ENCODE measurements at places on chromosomes 12 and 14. TPM values are rescaled to one million over a fixed set of nuclear protein-coding genes. Genes with fewer than 3 reads are reported as not detected.

The P2RX2 gene
- polyA plus RNA-seq: 6.1 TPM

The KCNMB4 gene
- polyA plus RNA-seq: 0.38 TPM

The ZDHHC22 gene
- polyA plus RNA-seq: 0.19 TPM

The COX8C gene
- polyA plus RNA-seq: not detected

The PDE3A gene
- polyA plus RNA-seq: 4.9 TPM

The OAS3 gene
- 1.7 TPM for polyA plus RNA-seq

The WNT1 gene
- polyA plus RNA-seq: not detected

The CIDEB gene
- polyA plus RNA-seq: 15.0 TPM

The COCH gene
- 8.5 TPM for polyA plus RNA-seq

The GSC gene
- polyA plus RNA-seq: 1.7 TPM

The NYNRIN gene
- polyA plus RNA-seq: 5.6 TPM

The TAS2R43 gene
- polyA plus RNA-seq: 0.16 TPM

The CMA1 gene
- polyA plus RNA-seq: 0.14 TPM

The SDR9C7 gene
- not detected for polyA plus RNA-seq

DNA sequence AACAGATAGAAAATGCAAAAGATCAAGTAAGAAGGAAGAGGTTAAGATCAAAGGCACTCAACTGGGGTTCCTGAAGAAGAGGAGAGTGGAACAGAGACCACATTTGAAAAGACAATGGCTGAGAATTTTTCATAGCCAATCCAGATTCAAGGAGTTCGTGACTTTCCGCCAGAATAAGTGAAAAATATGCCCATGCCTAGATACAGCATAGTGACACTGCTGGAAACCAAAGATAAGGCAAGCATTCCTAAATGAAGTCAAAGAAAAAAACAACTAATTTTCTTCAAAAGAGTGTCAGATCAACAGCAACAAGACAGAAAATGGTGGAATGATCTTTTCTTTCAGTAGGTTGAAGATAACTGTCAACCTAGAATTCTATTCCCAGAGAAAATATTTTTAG, 47.5 kb downstream of the EGLN3 start:
- DNase-seq: no peak

- no peak for DNase-seq
Measured at GRCh38 chr12:38158428-38159091, 158.0 kb upstream of the ALG10B start.

DNA sequence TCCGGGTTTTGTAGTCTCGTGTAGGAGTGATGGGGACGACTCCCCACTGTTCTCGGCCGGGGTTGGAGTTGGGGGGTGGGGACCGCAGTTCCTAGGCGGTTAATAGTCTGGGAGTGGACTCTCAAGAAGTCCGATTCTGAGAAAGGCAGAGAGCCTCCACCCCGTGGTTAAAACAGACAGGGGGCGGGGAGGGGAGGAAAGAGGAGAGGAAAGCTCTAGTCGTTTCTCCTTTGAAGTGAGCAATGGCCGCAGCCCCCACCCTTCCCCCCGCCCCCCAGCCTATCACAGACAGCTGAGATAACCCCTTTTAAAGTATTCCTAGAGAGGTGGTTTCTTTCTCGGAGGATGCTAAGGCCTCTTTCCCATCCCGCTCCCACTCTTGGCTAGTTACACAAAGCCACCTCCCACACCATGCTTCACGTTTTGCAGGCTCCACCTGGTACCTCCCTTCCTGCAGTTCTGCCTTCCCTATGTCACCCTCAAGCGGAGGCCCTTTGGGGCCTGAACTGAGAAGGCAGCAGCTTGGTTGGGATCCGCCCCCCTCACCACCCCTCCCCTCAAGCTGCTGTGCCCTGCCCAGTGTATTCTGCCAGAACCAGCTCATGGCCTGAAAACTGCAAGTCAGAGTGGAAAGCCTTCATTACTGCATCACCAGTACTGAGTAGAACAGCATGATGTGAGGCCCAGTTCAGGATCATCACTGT, 853 bp downstream of the USP5 start:
- no peak for DNase-seq

DNA sequence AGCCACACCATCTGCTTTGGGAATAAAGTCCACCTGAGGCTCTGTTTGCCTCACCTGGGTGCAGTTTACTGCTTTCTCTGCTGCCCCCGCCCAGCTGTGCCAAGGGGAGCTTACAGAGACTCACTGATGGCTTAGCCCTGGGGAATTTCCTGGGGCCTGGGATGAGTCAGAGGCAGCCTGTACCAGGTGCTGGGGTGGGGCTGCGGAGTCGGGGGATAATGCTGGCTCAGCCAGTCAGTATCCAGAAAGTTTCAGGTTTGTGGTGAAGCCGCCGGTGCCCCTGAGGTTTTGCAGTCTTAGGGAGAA, 22.3 kb downstream of the PLEKHG3 start:
- peak; percentile 86 for DNase-seq

- peak; percentile 93 for DNase-seq
Measured at GRCh38 chr12:1939801-1940607, 21.6 kb upstream of the CACNA2D4 start.

GRCh38 chr14:94465042-94465441, 11.0 kb downstream of the SERPINA9 start:
- DNase-seq: no peak

DNA sequence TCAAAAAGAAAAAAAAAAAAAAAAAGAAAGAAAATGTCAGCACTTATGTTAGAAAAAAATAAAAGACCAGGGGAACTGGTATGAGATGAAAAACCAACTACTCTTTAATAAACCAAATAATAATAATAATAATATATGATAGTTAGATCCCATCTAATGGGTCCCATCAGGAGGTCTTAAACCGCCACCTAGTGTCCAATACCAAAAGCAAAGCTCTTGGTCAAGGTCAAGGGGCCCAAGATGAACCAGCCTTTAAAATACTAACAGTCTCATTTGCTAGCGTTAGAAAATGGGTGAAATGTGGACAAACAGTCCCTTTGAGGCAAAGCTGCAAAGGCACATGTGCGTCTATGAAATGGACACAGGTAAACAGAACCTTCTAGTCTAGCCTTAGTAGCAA, 12.3 kb downstream of the BRAP start:
- no peak for DNase-seq

DNA sequence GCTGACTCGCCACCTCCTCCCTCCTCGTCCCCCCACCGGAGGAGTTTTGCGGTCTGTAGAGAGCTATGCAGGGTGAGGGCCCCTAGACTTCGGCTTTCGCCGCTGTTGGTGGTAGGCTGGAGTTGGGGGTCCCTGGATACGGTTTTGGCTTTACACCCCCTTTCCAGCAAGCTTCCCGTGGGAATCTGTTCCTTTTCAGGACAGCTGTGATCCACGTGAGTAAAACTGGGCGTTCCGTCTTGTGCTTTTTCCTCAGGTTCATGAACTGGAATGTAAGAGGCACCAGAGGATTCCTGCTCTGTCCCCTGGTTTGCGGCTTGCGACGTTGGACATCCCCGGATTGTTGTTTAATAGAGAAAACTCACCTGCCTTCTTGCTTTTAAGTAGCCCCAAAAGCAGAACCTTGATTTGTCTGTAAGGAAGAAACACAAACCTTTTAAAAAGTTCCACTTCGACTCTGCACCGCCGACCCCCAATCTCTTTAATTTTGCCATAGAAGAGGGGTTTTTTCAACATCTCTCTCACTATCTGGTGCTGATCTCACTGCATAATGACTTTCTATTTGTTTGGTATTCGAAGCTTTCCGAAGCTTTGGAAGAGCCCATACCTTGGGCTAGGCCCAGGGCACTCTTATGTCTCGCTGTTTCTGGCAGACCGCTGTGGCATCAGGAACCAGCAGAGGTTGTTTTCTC, 490 bp downstream of the PRORP start:
- no peak for DNase-seq

- DNase-seq: no peak
Measured at GRCh38 chr12:48943221-48943620, 14.1 kb downstream of the ARF3 start.

DNA sequence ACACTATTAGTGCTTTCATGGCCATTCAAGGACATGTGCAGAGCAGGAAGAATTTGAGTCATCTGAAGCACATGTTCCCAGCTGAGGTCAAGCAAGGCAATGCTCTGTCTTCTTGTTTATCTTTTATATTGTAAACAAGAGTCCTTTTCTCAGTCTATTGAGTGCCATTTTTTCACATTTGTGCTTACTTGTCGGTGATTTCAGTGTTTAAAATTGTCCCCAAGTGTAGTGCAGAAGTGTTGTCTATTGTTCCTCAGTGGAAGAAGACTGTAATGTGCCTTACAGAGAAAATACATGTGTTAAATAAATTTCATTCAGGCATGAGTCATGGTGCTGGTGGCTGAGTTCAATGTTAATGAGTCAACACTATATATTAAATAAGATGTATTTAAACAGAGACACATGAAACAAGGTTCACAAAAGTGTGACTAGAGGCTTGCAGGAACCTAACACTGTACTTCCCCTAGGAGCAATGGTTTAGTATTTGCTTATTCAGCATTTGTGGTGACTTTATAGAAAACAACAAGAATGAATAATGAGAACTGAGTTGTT, 391.1 kb downstream of the LRIG3 start:
- no peak for DNase-seq

DNA sequence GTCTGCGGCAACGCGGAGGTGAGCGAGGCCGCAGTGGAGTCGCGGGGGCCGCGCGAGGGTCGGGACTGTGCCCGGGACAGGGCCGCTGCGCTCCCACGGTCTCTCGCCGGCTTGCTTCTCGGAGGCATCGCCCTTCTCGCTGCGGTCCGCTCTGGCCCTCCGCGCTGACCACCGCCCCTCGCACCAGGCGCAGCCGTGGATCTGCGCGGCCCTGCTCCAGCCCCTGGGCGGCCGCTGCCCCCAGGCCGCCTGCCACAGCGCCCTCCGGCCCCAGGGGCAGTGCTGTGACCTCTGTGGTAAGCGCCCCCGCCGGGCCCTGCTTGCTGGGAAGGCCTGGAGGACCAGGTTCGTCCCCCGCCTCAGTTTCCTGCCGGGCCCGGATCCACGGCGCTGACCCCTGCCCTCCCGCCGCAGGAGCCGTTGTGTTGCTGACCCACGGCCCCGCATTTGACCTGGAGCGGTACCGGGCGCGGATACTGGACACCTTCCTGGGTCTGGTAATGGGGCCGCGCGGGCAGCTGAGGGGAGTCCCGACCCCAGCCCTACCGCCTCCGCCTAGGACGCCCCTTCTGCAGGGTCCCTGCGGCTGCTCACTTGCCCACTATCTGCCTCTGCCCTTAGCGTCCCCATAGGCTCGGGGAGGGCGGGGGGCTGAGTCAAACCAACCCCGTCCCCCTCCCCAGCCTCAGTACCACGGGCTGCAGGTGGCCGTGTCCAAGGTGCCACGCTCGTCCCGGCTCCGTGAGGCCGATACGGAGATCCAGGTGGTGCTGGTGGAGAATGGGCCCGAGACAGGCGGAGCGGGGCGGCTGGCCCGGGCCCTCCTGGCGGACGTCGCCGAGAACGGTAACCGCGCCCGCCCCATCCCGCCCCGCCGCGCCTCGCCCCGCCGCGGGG, 7.0 kb downstream of the AMN start:
- no peak for DNase-seq

- peak; percentile 41 for DNase-seq
Measured at GRCh38 chr12:25689996-25690501, 137.0 kb upstream of the LMNTD1 start.

GRCh38 chr14:100586403-100587085, 673 bp downstream of the BEGAIN start:
- no peak for DNase-seq

- DNase-seq: no peak
Measured at GRCh38 chr14:58488550-58488949, 61.0 kb downstream of the KIAA0586 start.

DNA sequence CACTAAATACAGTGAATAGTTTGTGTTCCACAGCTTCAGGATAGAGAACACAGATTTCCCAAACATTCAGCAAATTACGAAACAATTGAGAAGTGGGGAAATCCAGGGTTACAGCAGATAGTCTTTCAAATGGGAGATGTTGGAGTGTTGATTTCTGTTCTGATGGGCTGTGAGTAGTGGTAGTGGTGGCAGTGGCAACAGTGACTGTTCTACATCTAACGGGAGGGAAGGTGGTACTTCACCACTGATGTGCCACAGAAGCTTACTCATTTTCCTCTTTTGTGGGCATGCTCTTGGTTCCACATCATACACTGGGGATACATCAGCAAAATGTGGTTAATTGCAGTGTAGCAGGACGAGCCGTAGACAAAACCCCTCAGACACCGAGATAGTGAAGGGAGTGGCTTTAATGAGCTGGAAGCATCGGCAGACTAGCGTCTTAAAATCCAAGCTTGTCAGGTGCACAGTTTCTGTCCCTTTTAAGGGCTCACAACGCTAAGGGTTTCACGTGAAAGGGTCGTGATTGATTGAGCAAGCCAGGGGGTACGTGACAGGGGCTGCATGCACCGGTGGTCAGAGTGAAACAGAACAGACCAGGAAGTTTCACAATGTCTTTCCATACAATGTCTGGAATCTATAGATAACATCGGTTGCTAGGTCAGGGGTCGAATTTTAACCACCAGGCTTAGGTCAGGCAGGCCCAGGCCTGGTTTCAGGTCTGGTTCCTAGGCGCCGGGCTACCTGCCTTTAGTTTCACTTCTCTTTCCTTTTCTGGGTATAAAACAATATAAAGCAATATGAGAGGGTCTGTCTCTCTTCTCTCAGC, 330.6 kb upstream of the FBXO33 start:
- no peak for DNase-seq

DNA sequence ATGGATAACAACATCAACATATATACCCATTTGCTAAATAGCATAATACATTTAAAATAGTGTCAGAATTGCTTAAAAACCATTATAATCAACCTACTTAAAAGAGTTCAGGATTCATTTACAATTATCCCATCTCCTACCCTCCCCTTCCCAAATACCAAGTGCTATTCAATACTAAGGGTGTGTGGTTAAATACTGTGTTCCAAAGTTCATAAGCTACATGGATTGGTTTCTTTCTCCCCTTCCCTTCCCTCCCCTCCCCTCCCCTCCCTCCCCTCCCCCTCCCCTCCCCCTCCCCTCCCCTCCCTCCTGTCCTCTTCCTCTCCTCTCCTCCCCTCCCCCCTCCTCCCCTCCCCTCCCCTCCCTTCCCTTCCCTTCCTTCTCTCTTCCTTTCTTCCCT, 97.0 kb upstream of the NPAS3 start:
- no peak for DNase-seq

DNA sequence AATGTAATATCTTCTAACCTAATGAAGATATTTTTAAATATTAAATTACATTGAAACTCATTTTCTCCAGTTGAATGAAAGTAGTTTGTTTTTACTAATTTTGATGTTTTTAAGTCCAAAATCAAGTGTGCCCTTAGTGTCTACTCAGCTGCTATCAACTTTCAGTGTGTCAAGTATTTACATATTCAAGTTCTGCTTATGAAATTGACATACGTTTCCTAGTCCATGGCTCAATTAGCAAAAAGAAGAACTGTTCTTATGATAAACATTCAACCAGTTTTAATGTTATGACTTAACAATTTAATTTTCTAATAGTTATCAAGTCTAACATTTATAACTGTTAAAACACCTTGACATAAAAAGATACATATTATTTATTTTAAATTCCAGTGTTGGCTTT, 137.1 kb downstream of the DUSP6 start:
- no peak for DNase-seq

- DNase-seq: no peak
Measured at GRCh38 chr14:98953551-98954348, 318.2 kb downstream of the BCL11B start.

DNA sequence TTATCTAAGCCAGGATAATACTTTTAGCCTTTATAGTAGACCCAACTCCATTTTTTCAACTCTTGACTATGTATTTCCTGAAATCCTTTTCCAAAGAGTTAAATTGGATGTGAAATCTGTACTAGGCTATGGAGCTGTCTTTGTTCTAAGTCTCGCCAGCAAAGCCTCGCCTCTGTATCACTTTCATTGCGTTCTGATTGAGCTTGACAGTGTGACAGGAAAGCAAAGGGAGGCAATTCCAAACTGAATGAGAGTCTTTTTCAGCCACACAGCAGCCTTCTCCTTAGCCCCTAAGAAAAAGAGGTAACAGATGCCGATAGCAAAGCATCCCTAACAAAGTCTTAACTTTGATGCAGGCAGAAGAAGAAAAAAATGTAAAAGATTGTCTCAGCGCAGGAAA, 154.6 kb upstream of the OTX2 start:
- DNase-seq: no peak

All from pancreas (tissue), 10 donors.